ENCODE measurements at places on chromosomes 1 and 21.
A peak's percentile ranks its signal among the peaks of the same experiment; 100 is the strongest.

DNA sequence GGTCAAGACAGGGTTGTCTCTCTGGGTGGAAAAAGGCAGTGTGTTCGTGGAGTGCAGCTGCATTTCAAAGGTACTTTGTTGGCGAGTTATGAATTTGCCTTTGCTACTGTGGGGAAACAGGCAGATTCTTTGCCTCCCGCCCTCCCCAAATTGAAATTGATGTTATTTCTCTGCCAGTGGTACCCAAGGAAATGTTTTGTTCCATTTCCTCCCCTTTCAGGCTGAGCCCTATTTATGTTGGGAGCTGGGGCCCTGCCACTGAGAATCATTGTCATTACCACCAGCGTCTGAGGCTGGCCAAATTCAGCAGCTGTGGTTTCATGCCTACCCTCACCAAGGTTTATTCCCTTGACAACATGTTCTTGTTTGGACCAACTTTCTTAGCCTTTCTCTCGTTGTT lies 48.5 kb upstream of the OLIG2 start:
- no peak for DNase-seq

- no peak for DNase-seq
Measured at GRCh38 chr21:39479814-39480182, 28.0 kb downstream of the SH3BGR start.

DNA sequence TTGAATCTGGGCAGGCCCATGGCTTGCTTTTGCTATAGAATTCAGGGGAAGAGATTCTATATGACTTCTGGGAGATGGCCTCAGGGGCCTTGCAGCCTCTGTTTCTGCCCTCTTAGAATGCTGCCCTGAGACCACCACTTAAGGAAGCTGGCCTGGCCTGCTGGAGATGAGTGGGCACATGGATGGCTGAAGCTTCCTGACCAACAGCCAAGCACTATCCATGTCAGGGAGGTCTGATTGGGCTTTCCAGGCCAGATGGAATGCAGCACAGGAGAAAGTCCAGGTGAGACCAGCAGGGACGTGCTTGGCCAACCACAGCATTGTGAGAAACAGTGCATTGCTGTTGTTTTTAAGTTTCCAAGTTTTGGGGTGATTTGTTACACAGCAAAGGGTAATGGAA lies 308.1 kb downstream of the PTPRU start:
- no peak for DNase-seq

DNA sequence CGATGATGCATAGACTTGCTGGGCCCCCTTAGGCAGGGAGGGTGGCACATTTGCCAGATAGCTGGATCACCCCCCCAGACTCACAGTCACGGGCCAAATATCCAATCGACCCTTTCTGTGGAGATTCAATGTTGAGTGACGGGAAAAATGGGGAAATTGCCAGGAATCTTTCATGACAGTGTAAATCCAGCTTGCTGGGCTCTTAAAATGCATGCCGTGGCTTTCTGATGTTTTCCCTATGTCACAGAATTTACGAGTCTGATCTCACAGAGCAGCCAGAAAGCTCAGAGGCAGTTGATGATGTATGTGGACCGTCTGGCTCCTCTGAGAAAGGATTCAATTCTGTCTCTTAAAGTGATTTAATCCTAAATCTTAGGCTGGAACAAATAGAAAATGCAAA lies 150.1 kb upstream of the ZNF644 start:
- no peak for DNase-seq

DNA sequence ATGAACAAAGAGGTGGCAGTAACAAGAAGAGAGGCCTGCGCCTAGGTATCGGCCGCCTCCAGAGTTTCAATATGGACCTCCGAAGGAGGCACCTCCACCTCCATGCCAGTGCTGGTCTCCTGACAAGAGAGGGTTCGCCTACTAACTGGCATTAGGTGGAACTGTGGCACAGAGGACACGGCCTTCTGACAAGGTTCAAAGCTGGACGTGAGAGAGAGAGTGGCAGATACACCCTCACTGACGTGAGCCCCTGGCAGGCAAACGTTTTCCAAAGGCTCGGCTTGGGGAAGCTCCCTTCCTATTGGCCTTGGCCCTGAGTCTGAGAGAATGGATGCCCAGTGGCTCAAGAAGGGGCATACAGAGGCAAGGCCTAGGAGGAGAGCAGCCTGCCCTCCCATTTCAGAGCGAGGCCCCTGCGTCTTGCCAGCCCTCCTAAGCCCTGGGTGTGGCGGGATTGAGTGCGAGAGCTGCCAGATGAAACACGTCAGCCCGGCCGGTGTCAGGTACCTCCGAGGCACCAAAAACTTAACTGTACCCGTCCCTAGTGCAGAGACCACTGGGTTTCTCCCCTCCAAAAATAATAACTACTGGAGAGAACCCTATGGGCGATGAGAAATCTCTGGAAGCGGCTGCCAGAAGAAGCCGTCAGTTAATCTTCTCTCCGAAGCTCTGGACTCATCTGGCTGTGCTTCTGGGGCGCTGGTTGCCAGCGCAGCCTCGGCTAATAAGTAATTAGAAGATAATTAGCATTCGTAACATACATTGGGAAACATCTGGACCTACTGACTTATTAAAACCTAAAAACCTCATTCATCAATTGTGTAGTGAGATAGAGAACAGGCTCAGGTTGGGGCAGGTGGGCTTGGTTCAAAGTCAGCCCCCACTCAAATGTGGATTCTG lies 283.6 kb downstream of the NPHP4 start:
- DNase-seq = no peak

DNA sequence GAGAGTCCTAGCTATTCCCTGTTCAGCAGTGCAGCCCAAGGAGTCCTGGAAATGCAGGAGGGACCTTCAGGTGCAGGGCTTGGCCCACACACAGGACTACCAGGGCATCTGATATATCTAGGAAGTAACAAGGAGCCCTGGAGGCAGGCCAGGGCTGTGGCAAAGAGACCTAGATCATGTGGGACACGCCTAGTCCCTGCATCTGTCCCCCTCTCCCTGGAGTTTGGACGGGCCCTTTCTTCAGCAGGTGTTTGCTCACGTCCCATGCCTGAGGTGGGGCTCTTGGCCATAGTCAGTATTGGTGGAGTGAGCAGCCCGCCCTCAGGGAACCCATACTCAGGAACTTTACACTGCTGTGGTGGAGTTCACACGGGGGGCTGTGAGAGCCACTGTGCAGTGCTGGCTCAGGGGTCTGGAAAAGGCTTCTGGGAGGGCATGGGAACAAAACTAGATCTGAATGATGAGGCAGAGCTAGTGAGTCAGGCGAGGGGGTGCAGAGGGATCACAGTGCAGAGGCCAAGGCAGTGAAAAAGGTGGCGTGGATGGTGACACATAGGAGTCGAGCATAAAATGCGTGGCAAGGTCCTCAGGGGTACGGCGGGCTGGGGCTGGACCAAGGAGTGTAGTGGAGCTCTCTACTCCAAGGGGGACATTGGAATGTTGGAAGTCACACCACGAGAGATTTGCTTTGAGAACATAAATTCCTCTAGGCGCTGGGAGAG lies 25.6 kb downstream of the TMEM53 start:
- no peak for DNase-seq

- DNase-seq = no peak
Measured at GRCh38 chr1:176205332-176205914, 1.7 kb downstream of the COP1 start.

DNA sequence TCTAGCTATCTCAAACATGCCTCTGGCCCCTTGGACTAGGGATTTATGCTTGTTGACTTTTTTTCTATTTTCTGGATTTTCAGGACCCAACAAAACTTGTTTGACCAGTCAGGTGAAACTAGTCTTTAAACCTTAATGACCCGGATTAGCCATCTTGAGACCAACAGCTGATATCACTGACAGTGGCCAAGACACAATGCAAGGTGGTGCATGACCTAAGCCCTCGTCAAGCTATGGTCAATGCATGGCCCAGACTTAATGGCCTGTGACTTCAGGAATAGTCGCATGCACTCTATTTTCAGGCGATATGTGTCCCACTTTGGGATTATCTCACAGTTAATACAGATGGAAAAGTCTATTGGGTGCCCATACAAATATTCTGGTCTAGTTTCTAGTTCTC lies 190.4 kb downstream of the ZBTB18 start:
- no peak for DNase-seq

DNA sequence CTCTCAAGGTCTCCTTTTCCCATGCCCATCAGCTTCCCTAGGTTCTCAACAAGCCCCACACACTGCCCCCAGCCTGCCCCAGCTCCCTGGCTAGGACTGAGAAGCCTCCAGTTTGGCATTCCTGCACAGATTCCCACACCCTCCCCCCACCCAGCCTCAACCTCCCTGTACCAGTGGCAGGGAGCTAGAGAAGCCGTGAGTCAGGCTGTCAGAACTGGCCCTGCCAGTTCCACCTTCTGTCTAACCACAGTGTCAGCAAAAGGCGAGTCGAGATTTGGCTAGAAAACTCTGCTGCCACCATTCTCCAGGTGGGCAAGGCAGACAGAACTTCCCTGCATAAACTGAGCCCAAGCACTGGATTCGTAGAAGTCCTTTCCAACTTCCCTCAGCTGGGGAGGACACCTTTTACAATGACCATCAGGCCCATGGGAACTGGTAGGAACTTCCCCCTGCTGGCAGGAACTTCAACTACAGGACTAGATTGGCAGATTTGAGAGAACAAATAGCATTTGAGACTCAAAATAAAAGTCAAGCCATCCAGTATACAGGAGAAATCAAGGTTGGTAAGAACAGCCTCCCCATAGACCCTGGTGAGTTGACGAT lies 31.0 kb downstream of the TNNT2 start:
- DNase-seq = no peak

- no peak for DNase-seq
Measured at GRCh38 chr1:226406401-226406881, 1.5 kb downstream of the PARP1 start.

DNA sequence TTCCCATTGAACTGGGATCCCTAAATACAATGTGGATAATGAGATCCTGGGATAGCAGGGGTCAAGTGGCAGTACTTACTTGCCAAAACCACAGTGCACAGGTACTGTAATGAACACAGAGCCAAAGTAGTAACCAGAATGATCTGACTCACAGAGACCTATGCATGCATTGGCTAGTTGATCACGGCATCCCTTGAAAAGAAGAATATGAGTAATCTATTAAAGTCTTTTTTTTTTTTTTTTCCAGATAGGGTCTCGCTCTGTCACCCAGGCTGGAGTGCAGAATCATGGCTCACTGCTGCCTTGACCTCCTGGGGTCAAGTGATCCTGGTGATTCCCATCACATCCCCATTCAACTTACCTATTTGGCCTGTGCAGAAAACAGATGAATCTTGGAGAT lies 29.4 kb upstream of the EIF4G3 start:
- DNase-seq = no peak

DNA sequence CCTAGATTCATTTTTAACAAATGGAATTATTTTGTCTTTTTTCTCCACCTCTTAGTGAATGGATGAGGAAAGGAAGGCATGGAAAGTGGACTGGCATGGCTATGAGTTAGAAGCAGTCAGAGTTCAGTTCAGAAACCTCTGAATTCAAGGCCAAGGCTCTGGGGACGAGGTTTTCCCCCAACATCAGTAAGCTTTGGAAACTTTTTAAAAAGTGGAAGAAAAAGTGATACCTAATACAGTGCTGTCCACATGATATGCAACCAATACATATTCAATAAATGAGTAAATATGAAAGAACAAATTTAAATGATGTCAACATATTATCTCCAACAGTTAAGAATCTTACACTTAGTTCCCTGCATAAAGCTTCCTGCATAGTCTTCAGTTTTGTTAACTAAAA lies 204.7 kb downstream of the HLX start:
- DNase-seq = no peak

GRCh38 chr21:34989337-34990151 lies 59.6 kb downstream of the RUNX1 start:
- no peak for DNase-seq

DNA sequence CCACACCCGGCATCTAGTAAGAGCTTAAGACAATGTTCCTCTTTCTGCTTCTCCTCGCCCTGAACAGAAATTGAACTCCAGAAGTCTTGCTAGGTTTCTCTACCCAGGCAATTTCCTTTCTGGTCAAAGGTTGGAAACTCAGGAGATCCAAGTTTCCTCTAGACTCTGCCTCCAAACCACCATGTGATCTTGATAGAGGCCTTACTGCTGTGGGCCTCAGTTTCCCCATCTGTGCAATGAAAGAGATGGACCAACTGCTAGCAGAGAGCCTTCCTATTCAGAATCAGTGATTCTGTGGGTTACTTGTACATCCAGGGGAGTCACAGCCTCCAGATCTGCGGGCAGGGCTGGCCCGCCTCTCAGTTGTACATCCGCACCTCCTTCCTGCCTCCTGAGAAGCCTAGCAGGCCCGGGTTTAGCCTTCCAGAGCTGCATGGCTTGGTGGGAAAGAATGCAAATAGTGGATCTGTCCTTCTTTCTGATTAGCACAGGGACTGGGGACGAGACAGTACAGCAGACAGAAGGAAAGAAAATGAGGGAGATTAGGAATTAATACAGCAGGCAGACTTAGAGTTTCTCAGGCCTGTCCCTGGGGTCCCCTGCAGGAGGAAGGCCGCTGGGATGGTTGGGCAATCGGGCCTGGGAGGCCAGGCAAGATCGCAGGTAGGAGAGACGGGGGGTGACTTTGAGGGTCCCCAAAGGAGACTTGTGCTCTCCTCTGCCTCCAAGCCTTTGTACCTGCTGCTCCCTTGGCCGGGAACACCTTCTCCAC lies 83.9 kb downstream of the PAX7 start:
- no peak for DNase-seq

GRCh38 chr1:36492491-36492890 lies 9.8 kb upstream of the CSF3R start:
- no peak for DNase-seq

DNA sequence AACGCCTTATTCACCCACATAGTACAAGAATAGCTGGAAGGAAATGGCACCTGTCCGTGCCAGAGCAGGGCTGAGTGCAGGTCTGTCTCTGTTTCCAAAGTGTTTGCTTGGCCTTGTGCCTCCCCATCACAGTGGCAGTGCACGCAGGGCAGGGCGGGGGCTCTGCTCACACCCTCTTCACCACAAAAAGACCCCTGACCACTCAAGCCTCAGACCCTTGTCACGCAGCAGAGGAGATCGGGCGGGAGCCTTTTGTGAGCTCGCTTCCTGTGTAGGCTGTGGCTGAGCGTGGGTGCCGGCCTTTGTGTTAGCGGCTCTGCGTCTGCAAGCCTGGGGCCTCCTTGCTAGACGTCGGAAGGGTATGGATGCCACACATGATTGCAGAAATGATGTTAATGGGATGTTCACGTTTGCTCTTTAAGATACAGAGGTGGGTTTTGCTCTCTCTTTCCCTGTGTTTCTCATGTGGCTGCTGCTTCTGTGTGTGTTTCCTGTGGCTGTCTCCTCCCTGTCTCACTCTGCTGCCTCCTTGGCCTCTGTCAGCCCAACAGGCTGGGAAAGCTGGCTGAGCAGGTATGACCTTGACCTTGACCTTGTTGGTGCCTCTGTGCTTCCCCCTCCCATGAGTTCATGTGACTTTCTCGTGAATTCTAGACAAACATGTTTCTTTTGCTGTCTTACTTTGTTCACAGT lies 45.4 kb downstream of the S100B start:
- peak; percentile 31 for DNase-seq

GRCh38 chr1:25037174-25038074 lies 107.3 kb upstream of the RUNX3 start:
- peak; percentile 45 for DNase-seq

GRCh38 chr1:167499664-167500101 lies 18.6 kb downstream of the CD247 start:
- DNase-seq = no peak

GRCh38 chr1:218600968-218601367 lies 255.8 kb downstream of the TGFB2 start:
- DNase-seq = no peak

- DNase-seq = no peak
Measured at GRCh38 chr1:89847191-89847729, 26.4 kb downstream of the LRRC8D start.
